RCC 7860 (cell line): ENCODE measurements at places on chromosomes 5 and 9.
A peak's percentile ranks its signal among the peaks of the same experiment; 100 is the strongest.

- DNase-seq, result no peak
Observed at GRCh38 chr9:10774051-10774450, 161.2 kb upstream of the PTPRD start.

DNA sequence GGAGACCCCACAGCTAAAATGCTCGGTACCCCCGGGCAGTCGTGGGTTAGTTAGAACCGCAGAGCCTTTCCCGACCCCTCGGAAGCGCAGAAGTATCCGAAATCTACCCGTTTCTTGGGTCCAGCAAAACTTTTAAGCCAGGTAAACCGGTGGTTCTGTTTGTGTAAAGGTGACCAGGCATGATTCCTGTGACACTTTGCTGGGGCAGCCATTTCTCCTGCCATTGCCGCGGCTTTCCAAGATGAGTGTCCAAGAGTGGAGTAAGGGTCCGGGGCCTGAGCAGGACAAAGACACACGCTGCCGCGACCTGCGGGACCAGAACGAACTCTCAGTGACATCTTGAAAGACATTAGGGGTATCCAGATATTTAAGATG lies 655 bp downstream of the MARVELD2 start:
- DNase-seq, result no peak

- no peak for DNase-seq
Observed at GRCh38 chr9:112033237-112034215, 136.9 kb downstream of the UGCG start.

DNA sequence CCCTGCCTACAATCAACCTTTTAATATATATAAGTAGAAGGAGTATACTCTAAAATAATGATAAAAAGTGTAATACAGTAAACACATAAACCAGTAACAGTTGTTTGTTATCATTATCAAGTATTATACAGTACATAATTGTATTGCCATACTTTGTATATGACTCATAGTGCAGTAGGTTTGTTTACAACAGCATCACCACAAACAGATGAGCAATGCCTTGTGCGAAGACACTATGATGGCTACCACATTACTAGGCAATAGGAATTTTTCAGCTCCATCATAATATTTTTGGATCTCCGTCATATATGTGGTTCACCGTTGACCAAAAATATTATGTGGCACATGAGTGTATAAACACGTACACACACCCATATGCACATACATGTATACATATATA lies 69.7 kb upstream of the APC start:
- no peak for DNase-seq

GRCh38 chr9:134612309-134612708 lies 29.3 kb upstream of the COL5A1 start:
- no peak for DNase-seq

- no peak for DNase-seq
Observed at GRCh38 chr5:140259500-140259899, 43.4 kb downstream of the PFDN1 start.

DNA sequence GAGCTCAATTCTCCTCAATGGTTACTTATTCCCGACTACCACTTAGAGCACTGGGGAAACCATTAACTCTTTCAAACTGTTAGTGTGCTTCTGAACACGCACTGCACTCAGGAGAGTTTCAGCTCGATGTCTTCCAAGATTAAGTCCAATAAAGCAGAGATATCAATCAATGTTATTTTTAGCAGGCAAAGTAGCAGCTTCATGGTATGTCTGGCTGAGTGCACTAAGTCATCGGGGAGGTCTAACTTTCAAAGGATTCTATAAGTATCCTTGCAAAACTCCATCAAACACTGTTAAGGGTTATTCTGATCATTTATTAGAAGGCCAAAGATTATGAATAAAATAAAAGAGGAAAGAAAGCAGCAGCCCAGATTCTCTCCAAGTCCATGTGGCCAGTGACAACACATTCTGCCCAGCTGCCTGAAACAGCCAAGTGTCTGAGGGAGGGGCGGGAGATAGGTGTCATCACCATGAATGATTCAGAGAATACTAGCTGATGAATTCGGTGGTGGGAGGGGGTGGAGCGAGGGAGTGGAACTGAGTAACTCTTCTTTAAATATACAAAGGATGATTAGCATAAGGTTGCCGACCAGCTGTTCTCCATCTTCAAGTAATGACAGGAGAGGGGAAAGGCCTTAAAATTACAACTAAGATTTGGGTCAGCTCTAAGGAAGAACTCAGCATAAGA lies 21.3 kb downstream of the NREP start:
- peak; percentile 71 for DNase-seq

DNA sequence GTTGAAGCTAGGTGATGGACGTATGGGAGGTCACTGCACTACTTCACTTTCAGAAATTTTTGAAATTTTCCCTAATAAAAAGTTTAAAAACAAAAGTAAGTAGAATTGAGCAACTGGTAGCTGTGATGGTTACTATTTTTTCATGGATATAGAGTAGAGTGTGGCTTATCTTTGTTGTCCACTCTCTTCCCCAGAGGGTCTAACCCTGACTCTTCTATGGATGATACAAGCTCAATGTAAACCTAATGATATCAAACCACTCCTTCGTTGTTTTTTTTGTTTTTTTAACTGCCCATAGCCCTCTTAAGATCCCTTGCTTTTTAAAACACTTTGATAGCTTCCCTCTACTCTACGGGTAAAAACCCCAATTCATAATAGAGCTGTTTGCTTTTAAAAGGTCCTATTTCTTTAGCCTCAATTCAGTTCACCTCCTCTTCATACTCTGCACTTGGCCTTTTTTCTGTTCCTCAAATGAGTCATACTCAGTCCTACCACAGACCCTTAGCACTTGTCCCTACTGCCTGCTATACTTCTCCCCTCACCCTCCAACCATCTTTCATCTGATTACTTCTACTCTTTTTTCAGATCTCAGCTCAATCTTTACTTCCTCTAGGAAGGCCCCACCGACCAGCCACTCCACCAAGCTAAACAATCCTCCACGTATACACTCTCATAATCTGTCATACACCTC lies 2.6 kb downstream of the HDAC3 start:
- DNase-seq, result no peak

DNA sequence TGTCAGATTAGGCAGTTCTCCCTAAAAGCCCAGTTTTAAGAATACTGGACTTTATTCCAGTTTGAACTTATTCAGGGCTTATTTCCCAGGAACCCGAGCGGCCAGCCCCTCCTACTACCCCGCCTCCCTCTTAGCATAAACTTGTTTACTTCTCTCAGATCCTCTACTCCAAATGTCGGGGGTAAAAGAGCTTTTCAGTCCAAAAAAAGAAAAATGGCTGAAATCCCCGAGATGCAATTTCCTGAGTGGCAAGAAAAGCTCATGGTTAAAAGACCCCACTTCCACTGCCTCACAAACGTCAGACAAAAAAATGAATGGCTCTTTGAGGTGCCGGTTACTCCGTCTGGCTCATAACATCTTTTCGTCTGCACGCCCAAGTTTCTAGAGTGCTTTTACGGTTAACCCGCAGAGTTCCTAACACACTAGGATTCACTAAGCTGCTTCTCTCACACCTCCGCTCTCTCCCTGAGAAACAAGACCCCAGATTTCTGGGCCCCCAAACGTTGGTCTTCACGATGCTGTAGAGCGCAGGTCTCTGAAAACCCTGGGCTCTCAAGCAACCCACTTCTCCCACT lies 402 bp downstream of the BRD8 start:
- no peak for DNase-seq

DNA sequence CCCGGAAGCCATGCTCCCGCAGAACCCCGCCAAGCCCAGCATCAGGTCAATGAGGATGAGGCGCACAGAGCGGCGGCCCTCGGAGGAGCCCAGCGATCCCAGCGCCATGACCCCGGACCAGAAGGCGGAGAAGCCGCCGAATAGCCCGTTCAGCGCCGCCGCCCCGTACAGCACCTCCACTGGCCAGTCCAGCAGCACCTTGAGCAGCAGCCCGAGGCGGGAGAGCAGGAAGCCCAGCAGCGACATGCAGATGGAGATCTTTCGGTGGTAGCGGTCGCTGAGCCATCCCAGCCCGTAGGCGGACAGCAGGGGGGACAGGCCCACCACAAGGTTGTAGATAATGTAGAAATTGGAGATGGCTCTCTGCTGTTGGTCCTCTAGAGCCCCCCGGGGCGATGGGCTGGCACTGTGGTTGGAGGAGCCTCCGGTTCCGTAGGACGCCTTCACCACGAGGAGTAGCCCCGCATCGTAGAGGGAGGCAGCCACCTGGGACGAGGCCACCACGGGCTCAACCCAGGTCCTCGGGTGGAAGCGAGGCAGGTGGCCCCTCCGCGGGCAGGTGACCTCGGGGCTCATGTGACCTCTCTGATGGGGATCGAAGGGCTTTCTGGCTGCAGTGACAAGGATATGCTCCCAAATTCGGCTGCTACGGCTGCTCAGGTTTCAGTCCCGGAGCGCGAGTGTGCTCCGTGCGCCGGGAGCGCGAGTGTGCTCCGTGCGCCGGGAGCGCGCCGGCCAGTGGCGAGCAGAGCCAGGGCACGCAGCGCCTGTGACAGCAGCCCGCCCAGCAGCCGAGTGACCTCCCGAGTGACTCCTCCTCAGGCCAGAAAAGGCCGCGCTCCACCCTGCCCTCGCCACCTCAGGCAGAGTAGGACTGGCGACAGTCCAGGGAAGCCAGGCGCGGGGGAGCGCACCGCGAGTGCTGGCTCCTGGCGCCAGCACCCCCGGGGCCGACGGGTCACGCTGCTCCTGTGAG lies at the start of gene SLC46A2:
Gene SLC46A2, minus strand, starts transcription at position 771 of the 976 bp plus-strand sequence. Its CDS starts 195 bp downstream, at position 576.
- no peak for DNase-seq

GRCh38 chr5:96259151-96259772 lies 173.8 kb downstream of the PCSK1 start:
- peak; percentile 65 for DNase-seq

GRCh38 chr5:125316391-125316790 lies 570.0 kb upstream of the ZNF608 start:
- DNase-seq, result no peak

- no peak for DNase-seq
Observed at GRCh38 chr5:84260140-84260539, 124.5 kb downstream of the EDIL3 start.

GRCh38 chr5:53343187-53343586 lies 137.2 kb upstream of the FST start:
- peak; percentile 18 for DNase-seq

DNA sequence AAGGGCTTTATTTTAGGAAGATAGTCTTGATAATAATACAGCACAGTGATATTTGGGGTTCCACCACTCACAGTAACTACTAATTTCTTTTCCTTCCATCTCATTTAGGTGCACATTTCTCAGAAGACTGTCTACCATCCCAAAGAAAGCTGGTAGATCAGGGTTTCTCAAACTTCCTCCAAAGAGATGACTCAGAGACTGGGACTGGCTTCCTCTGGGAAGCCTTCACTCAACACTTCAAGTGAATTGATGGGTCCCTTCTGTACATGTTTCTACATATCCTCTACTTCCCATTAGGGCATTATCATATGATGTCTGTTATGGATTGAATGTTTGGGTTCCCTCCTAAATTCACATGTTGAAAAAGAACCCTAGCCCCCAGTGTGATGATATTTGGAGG lies 138.5 kb downstream of the SPOCK1 start:
- no peak for DNase-seq

DNA sequence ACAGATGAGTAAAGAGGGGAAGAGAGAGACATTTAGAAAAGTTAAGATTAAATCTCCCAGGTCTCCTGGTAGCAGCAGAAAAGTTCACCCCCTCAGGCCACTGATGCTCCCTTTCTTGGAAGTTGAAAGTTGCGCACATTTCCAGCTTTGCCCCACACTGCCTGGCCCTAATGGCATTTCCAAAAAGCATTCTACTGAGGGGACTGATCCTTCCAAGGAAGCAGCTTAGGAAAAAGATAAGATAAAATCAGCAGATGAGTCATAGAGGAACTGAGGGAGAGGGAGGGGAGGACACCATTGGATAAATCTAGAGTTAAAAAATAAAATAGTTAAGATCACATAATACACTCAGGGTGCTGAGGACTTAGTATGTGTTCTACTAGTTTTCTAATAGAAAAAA lies 67.6 kb upstream of the SLC12A2 start:
- DNase-seq, result no peak

GRCh38 chr9:7879551-7880245 lies 80.1 kb upstream of the DMAC1 start:
- DNase-seq, result peak; percentile 81

DNA sequence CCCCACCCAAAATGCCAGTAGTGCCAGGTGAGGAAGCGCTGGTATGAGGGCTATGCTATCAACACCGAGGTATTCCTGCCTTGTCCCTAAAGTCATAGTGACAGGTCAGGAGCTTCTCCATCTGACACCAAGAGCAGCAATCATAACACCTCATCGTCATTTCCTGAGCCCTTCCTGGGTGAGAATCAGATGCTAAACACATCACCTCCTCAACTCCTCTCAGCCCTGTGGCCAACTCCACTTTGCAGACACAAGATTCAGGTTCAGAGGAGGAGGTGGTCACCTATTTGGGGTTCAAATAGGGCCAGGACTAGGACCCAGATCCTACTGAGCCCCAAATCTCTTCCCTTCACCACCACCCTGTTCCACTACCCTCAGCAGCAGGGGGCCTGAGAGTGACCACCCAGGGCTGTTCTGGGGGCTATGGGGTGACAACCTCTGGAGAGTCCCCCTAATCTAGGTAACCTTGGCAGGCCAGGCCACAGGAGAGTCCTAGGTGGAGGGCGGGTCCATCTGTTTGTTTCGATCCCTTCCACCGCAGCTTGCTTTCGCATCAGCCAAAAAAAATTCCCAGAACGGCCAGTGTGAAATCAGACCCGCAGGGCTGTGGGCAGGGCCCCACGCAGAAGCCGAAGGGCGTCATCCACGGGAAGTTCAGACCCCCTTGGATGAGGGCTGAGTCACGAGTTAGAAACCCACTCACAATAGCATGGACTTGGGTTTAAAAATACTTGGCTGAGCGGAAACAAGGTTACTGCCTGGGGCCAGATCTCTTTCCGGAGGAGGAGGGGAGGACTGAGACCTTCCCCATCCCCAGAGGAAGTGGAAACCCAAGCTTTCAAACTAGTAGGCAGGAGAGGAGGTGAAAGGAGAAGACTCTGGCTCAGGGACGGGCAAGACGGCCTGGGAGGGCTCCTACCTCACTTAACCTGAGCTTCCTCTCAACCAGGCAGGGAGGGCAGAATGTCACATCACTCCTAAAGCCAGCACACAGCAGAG lies 8.7 kb downstream of the STK10 start:
- no peak for DNase-seq

GRCh38 chr5:134732819-134733218 lies 5.5 kb upstream of the CAMLG start:
- no peak for DNase-seq

GRCh38 chr5:67215519-67216471 lies 19.2 kb upstream of the CD180 start:
- DNase-seq, result no peak

DNA sequence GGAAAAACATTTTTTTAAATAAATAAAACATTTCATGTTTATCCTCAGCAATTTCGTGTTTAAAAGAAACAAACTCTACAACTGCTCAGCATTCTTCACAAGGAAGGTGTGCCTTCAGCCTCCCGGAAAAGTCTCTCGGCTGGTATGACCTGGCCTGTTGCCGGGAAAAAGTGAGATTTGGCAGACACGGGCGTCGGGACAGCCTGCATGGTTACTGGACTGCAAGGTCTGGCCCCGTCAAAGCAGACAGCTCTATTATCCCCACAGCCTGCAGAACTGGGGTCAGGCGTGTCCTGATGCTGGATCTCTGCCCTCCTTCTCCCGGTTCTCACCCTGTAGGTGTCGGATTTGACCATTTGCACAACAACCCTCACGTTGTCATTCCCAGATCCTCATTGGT lies 120.3 kb upstream of the SPATA31C2 start:
- no peak for DNase-seq

GRCh38 chr5:132396589-132397031 lies 27.1 kb downstream of the SLC22A5 start:
- no peak for DNase-seq

- no peak for DNase-seq
Observed at GRCh38 chr5:172856336-172856735, 22.3 kb downstream of the ERGIC1 start.

GRCh38 chr9:98603821-98604383 lies 104.8 kb downstream of the GABBR2 start:
- no peak for DNase-seq

GRCh38 chr5:73908395-73908794 lies 282.4 kb downstream of the ARHGEF28 start:
- no peak for DNase-seq
